ENCODE measurements at places on chromosomes 12 and 14.

DNA sequence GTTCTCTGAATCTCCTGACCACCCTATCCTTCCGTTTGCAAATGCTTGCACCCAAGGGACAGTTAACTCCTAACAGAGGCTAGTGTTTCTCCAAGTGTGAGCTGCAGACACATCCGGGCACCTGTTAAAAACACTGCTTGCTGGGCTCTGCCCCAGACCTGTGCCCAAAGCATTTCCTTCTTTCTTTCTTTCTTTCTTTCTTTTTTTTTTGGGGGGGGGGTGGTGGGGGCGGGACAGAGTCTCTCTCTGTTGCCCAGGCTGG is 42.5 kb downstream of the SPRING1 start:
- DNase-seq, result no peak

GRCh38 chr12:101074940-101075680 is 134.9 kb downstream of the SLC5A8 start:
- no peak for DNase-seq

DNA sequence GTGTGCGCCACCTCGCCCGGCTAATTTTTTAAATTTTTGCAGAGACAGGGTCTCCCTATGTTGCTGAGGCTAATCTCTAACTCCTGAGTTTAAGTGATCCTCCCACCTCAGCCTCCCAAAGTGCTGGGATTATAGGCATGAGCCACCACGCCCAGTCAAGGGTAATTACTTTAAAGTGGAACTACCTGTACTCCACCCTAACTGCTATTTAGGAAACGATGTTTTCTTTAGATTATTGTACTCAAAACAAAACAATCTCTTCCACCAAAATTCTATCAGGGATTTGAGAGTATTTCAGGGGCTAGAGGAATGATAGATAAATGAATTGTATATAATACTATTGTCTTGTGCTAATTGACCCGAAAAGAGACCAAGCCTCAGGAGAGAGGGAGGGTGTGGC is 9.6 kb upstream of the BIN2 start:
- DNase-seq, result no peak

DNA sequence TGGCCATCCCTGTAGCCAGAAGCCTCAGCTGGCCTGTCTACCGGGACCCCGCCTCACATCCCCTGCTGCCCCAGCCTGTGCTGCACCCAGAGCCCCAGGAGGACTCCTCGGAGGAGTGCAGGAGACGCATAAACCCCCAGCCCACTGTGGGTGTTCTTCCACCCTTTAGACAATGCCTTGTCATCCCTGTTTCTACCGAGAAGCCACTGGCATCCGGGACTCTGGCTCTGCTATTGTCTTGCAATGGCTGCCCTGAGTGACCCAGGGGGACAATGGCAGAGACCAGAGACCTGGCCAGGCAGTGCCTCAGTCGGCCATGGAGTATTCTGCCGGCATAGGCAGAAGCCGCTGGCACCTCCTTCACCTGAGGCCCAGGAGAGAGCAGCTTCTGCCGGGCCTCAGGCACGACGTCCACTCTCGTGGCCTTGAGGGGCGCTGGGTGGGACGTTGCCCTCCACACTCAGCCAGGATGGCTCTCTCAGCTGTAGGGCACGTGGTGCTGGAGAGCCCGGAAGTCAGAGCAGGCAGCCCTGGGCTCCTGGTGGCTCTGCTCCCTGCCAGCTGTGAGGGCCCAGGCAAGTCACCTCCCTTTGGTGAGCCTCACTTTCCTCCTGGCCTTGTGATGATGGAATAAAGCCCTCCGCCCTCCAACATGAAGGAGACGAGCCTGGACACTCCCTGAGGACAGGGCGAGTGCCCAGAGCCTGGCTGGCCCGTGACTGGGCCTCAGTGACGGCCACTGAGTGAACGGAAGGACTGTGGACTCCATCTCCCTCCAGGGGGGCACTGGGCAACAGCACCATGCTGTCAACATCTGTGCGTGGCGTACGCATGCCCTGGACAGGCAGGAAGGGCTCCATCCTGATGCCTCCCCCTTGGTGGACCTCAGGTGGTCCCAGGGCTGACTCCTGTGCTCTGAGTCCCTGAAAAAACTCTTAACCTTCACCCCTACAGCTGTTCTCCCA is 41.0 kb downstream of the TRAFD1 start:
- no peak for DNase-seq

GRCh38 chr12:3492793-3493042 is 1.7 kb downstream of the PRMT8 start:
- peak; percentile 83 for DNase-seq

DNA sequence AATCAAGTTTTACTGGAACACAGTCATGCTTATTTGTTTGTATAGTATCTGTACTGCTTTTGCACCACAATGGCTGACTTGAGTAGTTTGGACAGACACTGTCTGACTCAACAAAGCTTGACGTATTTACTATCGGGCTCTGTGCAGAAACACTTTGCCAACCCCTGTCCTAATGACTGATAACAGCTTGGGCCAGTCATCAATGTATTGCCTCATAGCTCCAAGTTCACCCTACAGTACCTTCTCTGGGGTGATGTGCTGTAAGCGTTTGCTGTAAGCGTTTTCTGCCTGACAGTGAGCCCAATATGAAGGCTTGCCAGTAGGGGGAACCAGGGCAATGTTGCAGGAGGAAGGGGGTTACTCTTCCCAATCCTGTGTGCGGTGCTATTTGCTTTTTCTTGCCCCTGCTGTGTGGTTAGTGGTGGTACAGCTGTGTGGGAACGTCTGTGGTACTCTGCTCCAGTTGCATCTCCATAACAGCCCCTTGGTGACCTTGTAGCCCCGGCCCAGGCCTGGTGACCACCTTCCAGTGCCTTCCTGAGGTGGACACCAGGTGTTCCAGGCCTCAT is 5.4 kb upstream of the CCDC177 start:
- DNase-seq, result peak; percentile 55

DNA sequence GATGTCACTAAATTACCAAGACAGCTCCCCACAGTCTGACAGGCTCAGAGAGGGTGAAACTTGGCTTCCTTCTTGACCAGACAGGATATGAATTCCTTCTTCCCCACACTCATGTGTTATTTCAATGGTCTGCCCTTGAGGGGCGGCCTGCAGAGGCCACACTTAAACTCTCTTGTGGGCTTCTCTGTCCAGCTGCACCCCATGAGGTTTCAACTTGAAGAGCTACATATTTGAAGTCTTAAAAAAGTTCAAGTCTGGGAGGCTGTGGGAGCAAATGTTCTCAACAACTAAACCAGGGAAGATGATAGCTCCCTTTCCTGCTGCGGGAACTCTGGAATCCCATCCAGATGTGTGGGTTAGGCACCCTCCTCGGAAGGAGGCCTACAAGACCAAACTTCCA is 98.3 kb downstream of the TTC7B start:
- no peak for DNase-seq

DNA sequence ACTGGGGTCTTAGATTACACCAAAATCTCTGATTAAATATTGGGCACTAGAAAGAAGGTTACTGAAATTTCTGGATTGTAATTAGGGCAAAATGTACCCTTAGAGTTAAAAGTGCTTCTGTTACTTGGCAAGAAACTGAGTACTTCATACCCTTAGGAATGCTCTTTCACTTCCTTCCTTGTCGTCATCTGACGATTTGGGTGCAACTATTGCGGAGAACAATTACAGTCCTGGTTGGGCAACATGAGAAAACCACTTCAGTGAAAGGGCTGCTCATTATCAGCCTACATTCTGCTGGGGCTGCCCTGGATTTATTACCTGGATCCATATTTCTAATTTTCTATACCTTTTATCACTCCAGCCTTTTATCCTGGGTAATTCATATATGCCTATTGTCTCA is 348.5 kb upstream of the MDGA2 start:
- no peak for DNase-seq

- no peak for DNase-seq
Measured at GRCh38 chr14:79967001-79967400, 244.3 kb downstream of the DIO2 start.

DNA sequence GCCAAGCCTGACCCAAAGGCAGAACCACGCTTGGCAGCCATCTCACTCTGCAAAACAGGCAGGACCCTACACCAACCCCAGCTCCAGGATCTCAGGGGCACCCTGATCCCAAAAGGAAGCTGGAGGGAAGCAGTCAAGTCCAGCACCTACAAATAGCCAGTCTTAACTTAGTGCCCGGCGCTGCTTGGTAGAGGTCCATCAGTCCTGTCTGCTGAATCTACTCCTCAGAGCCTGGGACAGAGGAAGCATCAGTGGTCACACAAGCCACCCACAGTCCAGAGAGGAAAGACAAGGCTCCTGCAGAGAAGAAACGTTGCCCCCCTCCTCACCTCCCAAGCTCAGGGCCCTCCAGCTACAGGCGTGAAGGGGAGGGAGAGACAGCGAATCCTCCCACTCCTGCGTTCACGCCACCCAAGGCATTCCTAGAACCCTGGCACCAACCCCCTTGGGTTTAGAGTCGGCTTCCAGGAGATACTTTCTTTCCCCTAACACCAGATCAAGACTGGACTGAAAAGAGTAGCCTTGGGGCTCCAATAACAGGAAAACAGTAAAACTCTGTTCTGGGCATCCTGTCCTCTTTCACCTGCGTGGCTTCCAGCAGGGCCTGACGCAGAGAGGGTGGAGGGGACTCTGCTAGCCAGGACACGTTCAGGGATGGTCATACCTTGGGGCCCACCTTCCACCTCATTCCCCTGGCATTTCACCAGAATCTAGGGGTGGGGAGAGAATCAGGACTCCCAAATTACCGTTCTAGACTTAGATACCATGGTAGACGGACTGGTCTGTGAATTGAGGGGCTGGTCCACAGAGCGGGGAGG is 1.2 kb downstream of the PXN start:
- DNase-seq, result no peak

DNA sequence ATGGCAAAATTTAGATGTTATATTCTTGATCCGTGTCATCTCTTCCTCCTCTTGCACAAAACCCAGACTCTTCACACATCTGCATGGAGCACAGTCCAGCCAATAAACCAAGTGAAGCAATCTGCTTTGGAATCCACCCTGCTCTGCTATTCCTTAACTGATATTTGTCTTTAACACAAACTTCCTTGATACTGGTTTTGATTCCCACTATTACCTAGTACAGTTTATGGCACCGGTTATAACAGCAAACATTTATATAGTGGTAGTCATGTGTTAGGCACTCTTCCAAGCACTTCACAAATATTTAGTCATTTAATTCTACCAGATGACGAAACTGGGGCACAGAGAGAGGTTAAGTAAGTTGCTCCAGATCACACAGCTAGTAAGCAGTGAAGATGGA is 12.5 kb downstream of the STYK1 start:
- no peak for DNase-seq

DNA sequence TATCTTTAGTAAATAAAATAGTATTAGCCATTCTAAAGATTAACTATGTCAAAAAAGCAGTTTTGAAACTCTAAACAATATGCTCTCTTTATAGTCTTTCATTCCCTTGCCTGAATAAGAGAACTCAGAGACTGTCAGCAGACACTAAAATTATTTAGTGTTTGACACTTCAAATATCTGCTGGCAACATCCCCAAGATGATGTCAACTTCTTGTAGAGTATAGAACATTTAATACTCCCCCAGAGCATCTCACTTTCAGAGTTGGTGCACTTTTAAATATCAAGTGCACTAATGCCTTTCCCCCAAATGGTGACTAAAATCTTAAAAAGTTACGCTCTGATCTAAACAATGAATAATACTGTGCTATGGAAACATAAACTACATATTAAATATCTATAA is 374.9 kb downstream of the SLC6A15 start:
- no peak for DNase-seq

DNA sequence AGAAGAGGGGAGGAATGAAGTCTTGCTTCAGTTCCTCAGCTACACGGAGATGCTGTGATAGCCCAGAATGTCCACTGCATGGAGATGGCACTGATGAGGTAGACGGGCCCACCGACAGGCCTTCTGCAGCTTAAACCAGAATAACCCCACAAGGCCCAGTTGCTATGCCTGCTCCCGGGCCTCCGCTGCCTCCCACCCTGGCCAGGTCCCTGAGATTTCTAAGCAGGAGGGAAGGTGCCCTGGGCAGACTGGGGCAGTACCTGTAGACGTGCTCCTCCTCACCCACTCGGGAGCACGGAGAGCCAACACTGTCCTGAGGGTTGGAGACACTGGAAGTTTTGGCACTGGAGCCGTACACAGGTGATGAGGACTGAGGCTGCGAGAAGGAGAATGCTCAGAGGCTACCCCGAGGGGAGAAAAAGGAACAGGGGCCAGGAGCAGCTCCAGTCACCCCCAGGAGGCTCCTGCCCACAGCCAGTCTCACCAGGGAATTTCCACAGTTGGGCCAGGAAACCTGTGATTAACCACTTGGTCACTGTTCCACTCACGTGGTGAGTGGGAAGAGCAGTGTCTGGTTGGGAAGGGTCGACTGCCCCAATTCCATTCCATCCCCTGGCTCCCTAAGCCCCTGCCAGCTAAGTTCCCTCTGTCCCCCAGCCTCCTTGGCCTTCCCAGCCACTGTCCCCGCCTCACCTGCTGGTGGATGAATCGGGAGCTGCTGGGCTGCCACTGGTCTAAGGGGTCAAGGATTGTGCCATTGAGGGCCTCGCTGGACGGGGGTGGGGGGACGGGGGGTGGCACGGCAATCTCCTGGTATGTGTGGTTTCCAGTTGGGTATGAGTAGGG is 22.8 kb upstream of the RPLP0 start:
- DNase-seq, result no peak

DNA sequence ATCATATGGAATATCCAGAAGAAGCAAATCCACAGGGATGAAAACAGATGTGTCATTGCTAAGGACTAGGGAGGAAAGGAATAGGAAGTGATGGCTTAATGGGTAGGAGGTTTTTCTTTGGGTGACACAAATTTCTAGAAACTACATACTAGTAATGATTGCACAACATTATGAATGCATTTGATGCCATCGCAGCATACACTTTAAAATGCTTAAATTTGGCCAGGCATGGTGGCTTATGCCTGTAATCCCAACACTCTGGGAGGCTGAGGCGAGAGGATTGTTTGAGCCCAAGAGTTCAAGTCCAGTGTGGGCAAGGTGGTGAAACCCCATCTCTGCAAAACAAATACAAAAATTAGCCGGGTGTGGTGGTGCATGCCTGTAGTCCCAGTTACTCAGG is 1370.8 kb downstream of the AACS start:
- DNase-seq, result no peak

- DNase-seq, result no peak
Measured at GRCh38 chr12:11227373-11227772, 40.6 kb upstream of the TAS2R42 start.

DNA sequence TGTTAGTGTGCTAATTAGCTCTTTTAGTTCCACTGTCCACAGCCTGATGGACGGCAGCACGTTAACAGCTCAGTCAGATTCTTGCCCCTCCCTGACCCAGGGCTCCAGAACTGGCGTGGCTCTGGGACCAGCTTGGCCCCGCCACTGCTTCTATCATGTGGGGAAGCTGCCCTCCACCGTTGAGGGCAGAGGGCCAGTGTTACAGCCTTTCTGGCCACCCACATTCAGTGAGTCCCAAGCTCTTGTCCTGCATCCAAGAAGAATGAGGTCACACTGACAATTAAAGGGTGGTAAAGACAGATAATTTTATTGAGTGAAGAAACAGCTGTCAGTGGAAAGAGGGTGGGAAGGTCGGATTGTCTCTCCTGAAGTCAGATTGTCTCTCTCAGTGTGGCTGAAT is 36.9 kb downstream of the BCL2L14 start:
- no peak for DNase-seq

- no peak for DNase-seq
Measured at GRCh38 chr14:64363265-64363846, 24.8 kb upstream of the MTHFD1 start.
